ENCODE measurements at places on chromosomes 6 and 20. TPM values are rescaled to one million over a fixed set of nuclear protein-coding genes. Genes with fewer than 3 reads are reported as not detected.

- no peaks in the 10 kb centered on the region for H3K4me1 ChIP-seq
- H3K27ac ChIP-seq, result no peak overlapping the region
- H3K4me3 ChIP-seq, result no peak overlapping the region
- no peaks in the 10 kb centered on the region for H3K27me3 ChIP-seq
- no peak for DNase-seq
Measured at GRCh38 chr20:57409672-57410397, 18.6 kb downstream of the RBM38 start.

Gene HLA-DQA2
- total RNA-seq, result 2.0 TPM

Gene PHACTR1
- total RNA-seq, result 5.6 TPM

Gene GGTLC1
- total RNA-seq, result not detected

- H3K36me3 ChIP-seq, result no peaks in the 10 kb centered on the region
- H3K27ac ChIP-seq, result no peak overlapping the region
- no peak for DNase-seq
- no peaks in the 10 kb centered on the region for H3K4me1 ChIP-seq
- H3K4me3 ChIP-seq, result no peak overlapping the region
Measured at GRCh38 chr6:25943887-25944286, 13.4 kb upstream of the SLC17A2 start.

GRCh38 chr6:65280060-65280459, 427.0 kb downstream of the EYS start:
- DNase-seq, result no peak
- H3K36me3 ChIP-seq, result no peaks in the 10 kb centered on the region
- H3K4me1 ChIP-seq, result no peaks in the 10 kb centered on the region
- no peak overlapping the region for H3K27ac ChIP-seq
- no peak overlapping the region for H3K4me3 ChIP-seq
- no peaks in the 10 kb centered on the region for H3K27me3 ChIP-seq

- peaks cover 4% of the 10 kb centered on the region for H3K36me3 ChIP-seq
- no peaks in the 10 kb centered on the region for H3K27me3 ChIP-seq
- no peak overlapping the region for H3K27ac ChIP-seq
Measured at GRCh38 chr20:45840700-45841198, 7.2 kb downstream of the SNX21 start.

- no peaks in the 10 kb centered on the region for H3K36me3 ChIP-seq
- H3K4me3 ChIP-seq, result no peak overlapping the region
- H3K4me1 ChIP-seq, result no peaks in the 10 kb centered on the region
- H3K27ac ChIP-seq, result no peak overlapping the region
Measured at GRCh38 chr20:605237-605636, 4.9 kb downstream of the TCF15 start.

GRCh38 chr6:144055121-144055931, 40.0 kb downstream of the SF3B5 start:
- H3K27me3 ChIP-seq, result no peaks in the 10 kb centered on the region
- H3K27ac ChIP-seq, result no peak overlapping the region
- no peak for DNase-seq
- no peak overlapping the region for H3K4me3 ChIP-seq
- H3K36me3 ChIP-seq, result no peaks in the 10 kb centered on the region

DNA sequence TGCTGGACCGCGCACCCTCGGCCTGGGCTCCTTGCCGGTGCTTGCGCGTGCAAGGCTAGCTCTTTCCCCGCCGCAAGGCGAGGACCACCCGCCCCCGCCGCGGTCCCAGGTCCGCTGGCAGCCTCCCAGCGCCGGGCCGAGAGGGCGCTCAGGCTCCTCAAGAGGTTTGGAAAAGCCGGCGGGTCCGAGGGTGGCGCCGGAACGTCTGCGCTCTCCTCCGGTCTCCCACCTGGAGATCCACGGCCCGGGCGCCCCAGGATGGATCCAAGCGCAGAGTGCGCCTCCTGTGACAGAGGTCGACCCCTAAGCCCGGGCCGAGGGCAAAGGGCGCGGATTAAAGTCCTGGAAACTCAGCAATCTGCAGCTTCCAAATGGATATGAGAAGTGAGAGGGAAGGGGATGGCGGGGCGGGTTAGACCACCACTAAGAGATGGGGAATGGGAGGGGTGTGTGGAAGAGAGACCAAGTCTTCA, 575 bp upstream of the MICAL1 start:
- no peak for DNase-seq
- no peaks in the 10 kb centered on the region for H3K36me3 ChIP-seq
- H3K4me3 ChIP-seq, result peak overlapping the region; percentile 82
- H3K27ac ChIP-seq, result peak overlapping the region; percentile 69
- no peaks in the 10 kb centered on the region for H3K4me1 ChIP-seq

Gene RRAGD
- 23.9 TPM for total RNA-seq

DNA sequence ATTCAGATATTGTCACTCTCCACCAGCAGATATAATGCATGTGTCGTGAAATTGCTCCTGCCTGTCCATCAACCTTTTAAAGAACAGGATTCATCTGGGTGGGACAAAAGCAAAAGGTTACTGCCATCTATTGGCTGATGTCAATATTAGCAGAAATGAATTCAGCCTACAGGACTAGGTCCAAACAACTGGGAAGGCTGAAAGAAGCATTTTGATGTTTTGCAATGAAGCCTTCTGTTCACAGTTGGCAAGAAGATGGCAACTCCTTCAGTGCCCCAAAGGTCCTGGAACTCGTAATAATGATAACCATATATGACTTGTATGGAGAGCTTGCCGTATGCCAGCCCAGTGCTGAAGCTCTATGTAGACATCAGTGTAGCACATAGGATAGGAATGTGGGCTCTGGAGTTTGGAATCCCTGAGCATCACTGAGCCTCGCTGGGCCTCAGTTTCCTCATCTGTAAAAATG, 7.5 kb downstream of the BCAS1 start:
- no peak overlapping the region for H3K4me3 ChIP-seq
- no peaks in the 10 kb centered on the region for H3K4me1 ChIP-seq
- no peaks in the 10 kb centered on the region for H3K27me3 ChIP-seq
- no peaks in the 10 kb centered on the region for H3K36me3 ChIP-seq
- DNase-seq, result no peak
- H3K27ac ChIP-seq, result no peak overlapping the region

DNA sequence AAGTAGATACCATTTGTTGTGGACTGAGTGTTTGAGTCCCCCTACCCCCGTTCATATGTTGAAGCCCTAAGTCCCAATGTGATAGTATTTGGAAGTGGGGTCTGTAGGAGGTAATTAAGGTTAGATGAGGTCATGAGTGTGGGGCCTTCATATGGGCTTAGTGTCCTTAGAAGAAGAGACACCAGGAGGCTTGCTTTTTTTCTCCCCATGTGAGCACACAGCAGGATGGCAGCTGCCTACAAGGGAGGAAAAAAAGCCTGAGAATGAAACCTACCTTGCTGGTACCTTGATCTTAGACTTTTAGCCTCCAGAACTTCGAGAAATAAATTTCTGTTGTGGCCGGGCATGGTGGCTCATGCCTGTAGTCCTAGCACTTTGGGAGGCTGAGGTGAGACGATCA, 67.9 kb upstream of the TULP4 start:
- no peak overlapping the region for H3K4me3 ChIP-seq
- no peaks in the 10 kb centered on the region for H3K36me3 ChIP-seq
- H3K27me3 ChIP-seq, result no peaks in the 10 kb centered on the region
- no peak for DNase-seq

DNA sequence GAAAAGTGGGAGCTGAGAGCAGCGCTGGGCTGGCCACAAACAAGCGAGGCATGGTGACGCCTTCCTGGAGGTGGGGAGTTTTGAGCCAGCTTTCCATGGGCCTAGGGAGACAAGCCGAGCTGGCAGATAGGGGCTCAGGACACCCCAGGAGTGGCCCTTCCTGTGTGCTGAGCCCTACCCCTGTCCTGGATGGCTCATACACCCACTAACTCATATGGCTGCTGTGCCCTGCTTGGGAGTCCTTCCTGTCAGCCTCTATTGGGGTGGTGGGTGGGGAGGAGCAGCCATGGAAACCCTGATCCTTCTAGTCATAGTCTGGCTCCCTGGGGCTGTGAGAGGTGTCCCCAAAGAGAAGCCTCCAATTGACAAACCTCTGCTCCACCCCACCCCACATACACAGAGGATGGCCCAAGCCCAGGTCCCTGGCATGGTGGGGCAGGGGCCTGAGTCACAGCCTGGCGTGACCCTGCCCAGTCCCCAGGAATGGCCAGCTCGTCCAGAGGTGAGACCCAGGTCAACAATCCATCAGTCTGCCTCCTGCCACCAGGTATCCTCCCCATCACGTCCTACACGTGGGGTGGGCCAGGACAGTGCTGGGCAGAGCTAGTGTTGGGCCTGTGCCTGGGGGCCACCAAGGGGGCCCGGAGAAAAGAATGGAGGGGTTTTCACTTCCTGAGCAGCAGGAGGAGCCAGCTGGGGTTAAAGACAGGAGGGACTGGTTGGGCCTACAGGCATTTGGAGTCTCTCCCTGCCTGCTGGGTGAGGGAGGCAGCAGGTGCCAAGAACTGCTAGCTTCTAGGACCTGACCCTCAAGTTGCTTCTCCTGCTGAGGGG, 52.2 kb downstream of the MRPL14 start:
- H3K27me3 ChIP-seq, result no peaks in the 10 kb centered on the region
- no peak overlapping the region for H3K4me3 ChIP-seq
- peak overlapping the region; percentile 79 for H3K27ac ChIP-seq

GRCh38 chr6:56375806-56376205, 128.4 kb upstream of the COL21A1 start:
- H3K4me3 ChIP-seq, result no peak overlapping the region
- no peaks in the 10 kb centered on the region for H3K27me3 ChIP-seq
- no peak overlapping the region for H3K27ac ChIP-seq
- DNase-seq, result no peak

DNA sequence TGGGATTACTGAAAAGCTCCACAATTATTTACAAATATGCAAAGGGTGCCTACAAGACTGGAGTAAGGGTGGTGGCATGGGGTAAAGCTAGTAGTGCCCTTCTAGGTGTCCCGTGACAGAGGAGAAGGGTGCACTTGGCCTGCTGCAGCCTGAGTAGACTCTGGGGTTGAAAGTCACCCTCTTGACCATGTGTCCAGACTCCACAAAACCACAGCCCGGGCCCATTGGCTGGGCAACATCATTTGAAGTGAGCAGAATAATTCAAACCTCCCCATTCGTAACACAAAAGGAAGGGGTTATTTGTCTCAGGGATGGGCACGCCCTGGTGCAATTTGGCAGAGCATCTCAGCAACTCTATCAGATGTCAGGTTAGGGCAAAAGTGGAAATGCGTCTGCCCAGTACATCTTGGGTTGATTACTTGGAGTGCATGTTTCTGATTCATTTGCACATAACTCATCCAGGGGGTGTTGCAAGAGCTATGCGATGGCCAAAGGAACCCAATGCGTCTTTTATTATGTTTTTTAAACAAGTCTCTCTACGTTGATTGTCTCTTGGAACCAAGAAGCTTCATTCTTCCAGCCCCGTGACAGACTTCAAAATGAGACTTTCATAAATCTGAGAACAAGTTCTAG, 56.7 kb downstream of the ISM1 start:
- H3K36me3 ChIP-seq, result no peaks in the 10 kb centered on the region
- no peaks in the 10 kb centered on the region for H3K27me3 ChIP-seq
- DNase-seq, result no peak
- H3K4me1 ChIP-seq, result no peaks in the 10 kb centered on the region
- H3K27ac ChIP-seq, result peak overlapping the region; percentile 31
- no peak overlapping the region for H3K4me3 ChIP-seq

DNA sequence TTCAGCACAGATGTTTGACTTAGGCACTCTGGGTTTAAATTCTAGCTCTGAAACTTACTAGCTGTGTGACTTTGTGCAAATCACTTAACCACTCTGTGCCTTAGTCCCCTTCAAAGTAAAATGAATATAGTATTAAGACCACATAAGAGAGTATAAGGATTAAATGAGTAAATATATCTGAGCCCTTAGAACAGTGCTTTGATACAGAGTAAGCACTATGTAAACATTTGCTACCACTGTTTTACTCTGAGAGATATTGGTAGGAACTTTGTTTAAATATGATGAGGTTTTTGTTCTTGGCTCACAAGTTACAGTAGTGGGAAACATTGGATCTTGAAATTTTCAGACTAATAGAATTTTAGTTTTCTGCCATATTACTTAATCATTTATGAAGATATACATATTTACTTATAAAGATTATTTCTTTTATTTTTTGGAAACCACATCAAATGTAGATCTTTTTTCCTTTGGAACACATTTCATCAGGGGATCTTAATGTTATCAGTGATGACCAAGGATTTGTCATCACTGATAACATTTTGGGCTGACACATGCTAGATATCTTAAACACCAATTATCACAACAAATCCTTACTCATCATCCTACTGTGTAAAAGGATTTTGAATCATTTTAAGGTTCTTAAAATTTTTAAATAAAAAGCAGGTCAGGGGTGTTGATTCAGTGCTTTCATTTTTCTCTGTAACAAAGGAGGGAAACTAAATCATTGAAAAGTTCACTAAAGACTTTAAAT, 226.2 kb downstream of the EYA4 start:
- no peaks in the 10 kb centered on the region for H3K36me3 ChIP-seq
- H3K4me1 ChIP-seq, result no peaks in the 10 kb centered on the region
- no peak overlapping the region for H3K27ac ChIP-seq
- H3K4me3 ChIP-seq, result no peak overlapping the region
- no peaks in the 10 kb centered on the region for H3K27me3 ChIP-seq

DNA sequence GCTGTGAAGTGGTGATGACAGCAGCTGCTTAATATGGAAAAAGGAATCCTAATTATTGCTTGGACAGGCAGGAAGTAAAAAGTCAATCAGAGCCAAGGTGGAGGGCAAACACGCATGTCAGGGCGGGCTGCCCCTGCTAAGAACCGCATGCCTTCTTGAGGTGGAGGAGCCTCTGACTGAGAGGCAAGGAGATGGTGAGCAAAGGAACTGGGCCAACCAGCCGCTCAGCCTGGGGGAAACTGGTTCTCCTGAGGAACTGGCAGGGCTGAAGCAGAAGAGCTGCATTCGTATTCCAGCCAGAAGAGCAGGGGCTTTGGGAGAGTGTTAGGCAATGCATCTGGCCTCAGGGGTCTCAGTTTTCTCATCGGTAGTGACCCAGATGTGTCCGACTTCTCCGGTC, 13.1 kb upstream of the MLN start:
- no peak overlapping the region for H3K4me3 ChIP-seq
- no peaks in the 10 kb centered on the region for H3K36me3 ChIP-seq
- H3K27ac ChIP-seq, result no peak overlapping the region
- DNase-seq, result no peak
- H3K4me1 ChIP-seq, result no peaks in the 10 kb centered on the region

- H3K36me3 ChIP-seq, result no peaks in the 10 kb centered on the region
- H3K4me1 ChIP-seq, result no peaks in the 10 kb centered on the region
- H3K27ac ChIP-seq, result no peak overlapping the region
- H3K27me3 ChIP-seq, result no peaks in the 10 kb centered on the region
- no peak overlapping the region for H3K4me3 ChIP-seq
- no peak for DNase-seq
Measured at GRCh38 chr20:20993372-20993771, 112.8 kb downstream of the LINC00237 start.

DNA sequence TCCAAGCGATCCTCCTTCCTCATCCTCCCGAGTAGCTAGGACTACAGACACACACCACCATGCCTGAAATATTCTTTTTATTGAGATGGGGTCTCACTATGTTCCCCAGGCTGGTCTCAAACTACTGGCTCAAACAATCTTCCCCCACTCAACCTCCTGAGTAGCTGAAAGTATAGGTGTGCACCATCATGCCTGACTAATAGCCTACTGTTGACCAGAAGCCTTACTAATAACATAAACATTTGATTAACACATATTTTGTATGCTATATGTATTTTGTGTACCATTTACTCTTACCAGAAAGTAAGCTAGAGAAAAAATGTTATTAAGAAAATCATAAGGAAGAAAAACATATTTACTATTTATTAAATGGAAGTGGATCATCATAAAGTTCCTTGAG, 11.9 kb upstream of the WFDC10A start:
- no peaks in the 10 kb centered on the region for H3K4me1 ChIP-seq
- no peaks in the 10 kb centered on the region for H3K36me3 ChIP-seq
- no peaks in the 10 kb centered on the region for H3K27me3 ChIP-seq
- DNase-seq, result no peak

Data from breast epithelium (tissue), 4 donors.